ACHN (cell line): ENCODE measurements at places on chromosomes 13 and 19.

GRCh38 chr13:40520916-40521315 lies 145.5 kb downstream of the FOXO1 start:
- DNase-seq: no peak

DNA sequence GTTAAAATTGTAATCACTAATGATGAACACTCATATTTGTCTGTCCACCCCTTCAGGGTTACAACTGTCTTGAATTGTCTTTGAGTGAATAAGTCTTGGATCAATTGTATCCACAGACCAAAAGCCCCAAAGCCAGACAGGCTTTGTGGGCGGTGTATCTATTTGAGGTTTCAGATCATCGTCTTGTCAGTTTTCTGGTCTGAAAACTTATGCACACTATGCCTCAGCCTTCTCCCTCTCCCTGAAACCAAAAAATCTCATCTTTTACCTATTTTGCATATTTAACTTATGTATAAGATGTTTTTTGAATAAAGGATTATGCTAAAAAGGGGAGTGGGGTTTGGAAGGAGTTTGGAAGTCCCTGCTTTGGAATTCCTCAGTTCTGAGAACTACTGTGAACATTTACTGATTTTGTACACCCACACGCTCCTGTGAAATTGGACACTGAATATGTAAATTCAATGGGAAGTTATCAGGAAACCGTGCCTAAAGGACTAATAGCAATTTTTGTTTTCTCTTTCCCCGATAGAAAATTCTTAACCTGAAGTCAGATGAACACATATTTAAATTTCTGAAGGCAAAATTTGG lies 52.1 kb downstream of the DPY19L3 start:
- no peak for DNase-seq

DNA sequence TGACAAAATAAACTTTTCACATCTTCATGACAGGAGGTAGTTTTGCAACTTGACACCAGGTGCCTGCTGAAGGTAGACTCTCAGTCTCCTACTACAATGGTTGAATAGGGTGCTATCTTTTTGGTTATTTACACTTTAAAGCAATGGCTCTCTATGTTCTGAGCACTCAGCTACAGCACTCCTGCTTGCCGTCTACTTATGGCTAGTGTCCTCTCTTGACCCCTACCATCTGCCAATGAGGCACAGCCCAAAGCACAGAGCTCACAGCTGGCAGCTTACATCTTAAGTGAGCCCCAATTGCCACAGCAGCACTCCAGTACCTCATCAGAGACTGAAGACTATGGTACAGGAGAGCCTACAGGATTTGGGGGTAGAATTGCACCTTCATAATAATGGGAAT lies 11.4 kb downstream of the ZNF708 start:
- DNase-seq: no peak

DNA sequence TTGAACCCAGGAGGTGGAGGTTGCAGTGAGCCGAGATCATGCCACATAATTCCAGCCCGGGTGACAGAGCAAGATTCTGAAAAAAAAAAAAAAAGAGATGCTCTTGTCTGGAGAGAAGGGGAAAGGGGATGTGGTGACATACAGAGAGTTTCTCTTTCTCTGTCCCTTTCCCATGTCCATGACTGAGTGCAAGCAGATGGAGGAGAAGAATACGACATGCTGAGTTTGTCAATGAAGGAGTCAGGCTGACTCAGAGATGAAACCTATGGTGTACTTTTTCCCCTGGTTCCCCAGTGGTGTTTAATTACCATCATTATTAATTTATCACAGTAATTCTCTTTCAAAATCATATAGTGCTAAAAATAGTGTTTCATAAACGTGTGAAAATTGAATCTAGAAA lies 448.8 kb downstream of the FOXO1 start:
- no peak for DNase-seq

DNA sequence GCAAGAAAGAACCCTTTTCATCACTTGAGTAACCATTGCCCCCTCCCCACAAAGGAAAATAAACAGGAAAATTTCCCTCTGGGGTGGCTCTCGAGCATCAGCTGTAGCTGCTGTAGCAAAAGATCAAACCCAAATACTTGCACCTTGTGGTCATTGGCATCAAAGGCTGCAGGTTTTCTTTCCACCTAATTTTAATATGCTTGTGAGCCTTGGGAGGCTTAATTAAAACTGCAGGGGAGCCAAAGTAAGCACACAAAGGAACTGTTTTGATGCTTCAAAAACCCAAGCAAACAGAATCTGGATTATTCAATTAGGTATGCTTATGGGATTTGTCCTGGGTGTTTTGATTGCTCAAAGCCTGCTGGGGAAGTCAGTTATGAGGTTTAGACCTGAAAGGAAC lies 119.5 kb downstream of the SHISA2 start:
- no peak for DNase-seq

GRCh38 chr13:84574851-84575250 lies 692.6 kb upstream of the SLITRK1 start:
- peak; percentile 7 for DNase-seq
